ENCODE measurements at places on chromosomes 7 and 10.

- no peak for DNase-seq
These were observed 26.5 kb downstream of the ACSM6 start for GRCh38 chr10:95220539-95220938.

GRCh38 chr10:118256825-118257570 is 85.1 kb downstream of the FAM204A start:
- DNase-seq, result no peak

GRCh38 chr10:96585736-96586418 is 935 bp downstream of the TM9SF3 start:
- DNase-seq, result peak; percentile 18

DNA sequence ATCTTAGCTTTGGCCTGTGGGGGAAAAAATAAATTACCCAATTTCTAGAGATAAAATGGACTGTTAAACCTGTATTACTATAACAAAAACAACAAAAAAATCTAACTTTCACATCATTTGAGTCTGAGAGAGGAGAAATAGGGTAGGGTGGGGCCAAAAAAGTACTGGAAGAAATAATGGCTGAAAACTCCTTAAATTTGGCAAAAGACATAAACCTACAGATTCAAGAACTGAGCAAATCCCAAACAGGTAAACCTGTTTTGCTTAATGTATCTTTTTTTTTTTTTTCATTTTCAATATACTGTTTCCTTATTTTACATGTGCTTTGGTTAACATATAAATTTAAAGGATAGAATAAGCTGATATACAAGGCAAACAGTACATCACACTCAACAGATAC is 27.1 kb downstream of the SYPL1 start:
- DNase-seq, result no peak

DNA sequence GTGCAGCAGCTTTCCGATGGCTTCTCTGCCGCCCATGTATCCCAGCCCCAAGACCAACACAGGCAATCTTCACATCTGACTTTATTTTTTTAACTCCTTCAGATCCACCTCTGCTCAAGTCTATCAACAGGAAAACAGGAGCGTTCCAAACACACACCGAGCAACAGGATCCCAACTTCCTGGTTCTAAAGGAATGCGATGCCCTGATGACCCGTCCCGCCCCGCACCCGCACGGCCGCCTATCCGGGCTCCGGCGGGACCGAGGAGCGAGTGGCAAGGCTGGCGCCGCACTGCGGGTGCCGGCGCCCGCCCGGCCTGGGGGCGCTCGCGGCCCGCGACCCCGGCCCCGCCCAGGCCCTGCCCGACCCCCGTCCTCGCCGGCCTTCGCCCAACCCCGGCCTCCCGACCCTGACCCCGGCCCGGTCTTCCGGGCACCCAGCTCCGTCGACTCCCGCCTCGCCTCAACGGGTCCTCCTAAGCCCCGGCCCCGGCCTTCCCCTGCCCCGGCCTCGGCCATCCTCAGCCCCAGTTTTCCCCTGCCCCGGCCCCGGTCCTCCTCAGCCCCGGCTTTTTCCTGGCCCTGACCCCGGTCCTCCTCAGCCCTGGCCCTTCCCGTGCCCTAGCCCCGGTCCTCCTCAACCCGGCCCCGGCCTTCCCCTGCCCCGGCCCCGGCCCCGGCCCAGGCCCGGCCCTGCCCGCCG is 730 bp downstream of the LARP4B start:
- DNase-seq, result peak; percentile 82

GRCh38 chr10:52030051-52030790 is 283.9 kb upstream of the DKK1 start:
- DNase-seq, result peak; percentile 35

DNA sequence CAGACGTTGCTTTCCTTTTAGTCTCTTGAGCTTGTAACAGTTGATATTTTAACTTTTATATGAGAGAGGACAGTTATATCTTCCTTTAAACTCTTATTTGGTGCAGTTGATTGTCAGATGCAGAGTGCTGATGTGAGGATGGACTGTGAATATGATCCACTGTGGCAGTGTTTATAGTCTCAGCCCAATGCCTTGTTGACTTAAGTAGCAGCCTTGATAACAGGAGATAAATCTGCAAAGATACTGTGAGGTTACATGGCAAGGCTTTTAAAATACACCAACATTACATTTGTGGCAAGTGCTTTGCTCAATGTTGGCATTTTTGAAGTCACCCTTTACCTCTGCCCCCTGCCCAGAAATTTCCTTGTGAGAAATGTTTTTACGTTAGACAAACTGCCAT is 206.7 kb downstream of the AUTS2 start:
- DNase-seq, result no peak

DNA sequence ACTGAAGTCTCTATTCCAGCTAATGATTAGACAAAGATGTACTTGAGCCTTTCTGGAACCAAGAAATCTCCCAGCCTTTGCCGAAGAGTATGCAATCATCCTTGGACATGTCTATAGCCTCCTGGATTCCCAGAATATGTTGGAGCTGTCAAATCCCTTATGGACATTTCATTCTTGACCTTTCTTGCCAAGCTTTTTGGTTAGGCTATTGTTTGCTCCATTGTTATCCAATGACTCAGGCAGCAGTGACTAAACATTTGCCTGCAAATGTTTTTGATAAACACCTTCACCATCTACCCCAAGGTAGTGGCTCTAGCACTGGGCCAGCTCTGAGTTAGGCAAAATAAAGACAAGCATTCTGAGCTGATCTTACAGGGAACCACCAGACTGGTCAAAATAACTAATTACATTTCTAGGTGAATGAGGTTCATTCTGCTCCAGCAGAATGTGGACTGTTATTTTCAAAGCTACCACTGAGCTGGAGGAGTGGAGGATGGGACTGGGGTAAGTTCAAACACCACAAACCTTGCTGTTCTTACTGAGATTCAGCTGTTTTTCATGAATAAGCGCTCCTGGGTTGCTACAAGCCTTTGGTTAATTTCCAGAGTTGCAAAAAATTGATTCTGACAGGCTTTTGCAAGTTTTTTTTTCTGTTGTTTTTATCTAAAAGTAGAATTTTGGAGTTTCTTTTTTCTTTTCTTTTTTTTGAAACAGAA is 81.0 kb downstream of the TMEM270 start:
- no peak for DNase-seq

GRCh38 chr10:31739711-31740110 is 188.9 kb downstream of the ARHGAP12 start:
- DNase-seq, result no peak

DNA sequence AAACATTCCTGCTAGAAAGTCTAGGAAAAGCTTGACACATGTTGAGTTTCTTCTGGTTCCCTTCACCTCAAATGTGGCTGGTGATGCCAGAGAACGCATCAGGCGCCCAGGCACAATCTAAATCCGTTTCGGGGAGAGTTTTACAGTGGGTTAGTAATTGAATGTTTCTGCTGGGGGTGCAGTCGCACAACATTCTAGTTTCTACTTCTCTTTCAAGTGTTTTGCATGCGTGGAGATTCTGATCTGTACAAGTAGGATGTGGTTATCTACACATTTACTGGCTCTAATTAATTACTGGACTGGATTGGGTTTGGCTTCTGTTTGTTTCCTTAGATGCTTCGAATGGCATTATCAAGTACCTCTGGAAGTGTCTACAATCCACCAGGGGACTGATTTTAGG is 173.8 kb downstream of the TMEM26 start:
- DNase-seq, result no peak

DNA sequence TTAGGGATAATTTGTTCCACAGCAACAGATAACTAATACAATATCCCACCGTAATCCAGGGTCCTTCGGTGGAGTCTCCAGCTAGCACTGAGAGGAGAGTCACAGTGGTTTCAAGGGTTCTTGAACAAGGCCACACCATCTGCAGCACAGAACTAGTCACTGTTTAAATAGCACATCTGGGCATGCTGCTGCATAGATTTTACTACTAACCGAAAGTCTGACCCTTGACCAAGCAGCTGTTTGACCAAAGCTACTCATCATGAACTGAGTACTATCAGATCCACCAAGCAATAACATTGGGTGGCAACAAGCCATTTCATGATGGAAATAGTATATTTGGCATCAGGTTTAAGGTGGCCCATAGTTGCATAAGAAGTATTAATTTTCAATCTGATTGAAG is 53.2 kb downstream of the ANKMY2 start:
- no peak for DNase-seq

DNA sequence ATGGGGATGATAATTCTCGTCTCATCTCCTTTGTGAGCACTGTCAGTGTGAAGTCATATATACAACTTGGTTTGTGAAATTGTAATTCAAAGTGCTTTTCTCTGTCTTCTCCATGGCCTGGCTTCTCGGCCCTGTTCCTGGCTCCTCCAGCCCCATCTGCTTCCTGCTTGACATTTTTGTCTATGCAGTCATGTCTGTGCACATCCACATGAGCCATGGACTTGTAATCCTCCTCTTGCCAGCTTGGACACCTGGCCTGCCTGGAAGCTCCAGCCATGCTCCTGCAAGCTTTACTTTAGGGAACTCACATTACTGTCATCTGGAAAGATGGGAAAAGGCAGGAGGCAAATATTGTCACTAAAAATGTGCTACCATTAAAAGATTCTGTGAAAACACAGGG is 576.0 kb upstream of the DPP6 start:
- no peak for DNase-seq

DNA sequence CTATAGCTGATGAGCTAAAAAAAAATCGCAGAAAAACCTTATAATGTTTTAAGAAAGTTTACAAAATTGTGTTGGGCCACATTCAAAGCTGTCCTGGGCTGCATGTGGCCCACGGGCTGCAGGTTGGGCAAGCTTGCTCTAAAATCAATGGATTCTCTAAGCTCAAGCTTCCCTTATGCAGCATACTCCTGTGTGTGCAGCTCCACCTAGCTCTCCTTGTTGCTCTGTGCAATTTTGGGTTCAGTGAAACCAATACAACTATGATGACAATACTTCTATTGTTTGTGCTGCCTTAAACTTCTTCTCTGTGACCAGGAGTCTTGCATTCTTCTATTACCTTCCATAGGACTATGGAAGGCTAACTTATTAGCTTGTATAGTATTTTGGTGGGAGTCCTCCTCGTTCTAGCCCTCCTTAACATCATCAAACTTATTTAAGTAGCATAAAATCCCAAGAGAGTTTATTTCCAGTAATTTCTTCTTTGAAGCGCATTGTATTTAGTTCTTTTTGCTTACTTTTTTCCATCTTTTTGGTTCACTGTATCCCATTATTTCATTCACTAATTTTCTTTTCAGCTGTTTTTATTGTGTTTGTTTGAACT is 170.9 kb upstream of the SMIM30 start:
- DNase-seq, result peak; percentile 57

GRCh38 chr7:18345641-18346234 is 149.8 kb upstream of the HDAC9 start:
- DNase-seq, result peak; percentile 88

DNA sequence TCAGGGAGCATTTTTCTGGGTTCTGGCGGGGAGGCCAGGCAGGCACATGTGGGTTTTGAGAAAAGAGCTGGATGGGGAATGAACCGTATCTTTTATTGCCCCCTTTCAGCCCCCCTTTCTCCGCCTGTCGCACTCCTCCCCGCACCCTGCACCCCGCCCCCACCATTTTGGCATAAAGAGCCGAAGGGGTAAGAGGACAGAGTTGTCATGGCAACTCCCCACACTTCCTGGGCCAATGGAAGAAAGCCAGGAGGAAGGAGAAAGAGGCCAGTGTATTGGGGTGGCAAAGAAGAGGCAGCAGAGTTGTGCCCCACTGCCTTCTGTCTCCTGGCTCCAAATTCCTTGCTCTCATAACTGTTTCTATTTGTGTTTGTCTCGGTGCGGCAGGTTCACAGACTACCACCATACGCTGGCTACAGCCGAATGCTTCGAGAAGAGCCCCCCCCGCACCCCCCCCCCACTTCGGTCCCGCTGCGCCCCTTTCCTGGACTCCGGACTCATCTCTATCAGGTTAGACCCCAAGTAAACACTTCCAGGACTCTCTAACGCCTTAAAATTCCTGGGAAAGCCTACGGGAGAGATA is 3.4 kb downstream of the KCNIP2 start:
- DNase-seq, result peak; percentile 84

- DNase-seq, result no peak
These were observed 222.1 kb downstream of the WDR37 start for GRCh38 chr10:1278306-1278705.

DNA sequence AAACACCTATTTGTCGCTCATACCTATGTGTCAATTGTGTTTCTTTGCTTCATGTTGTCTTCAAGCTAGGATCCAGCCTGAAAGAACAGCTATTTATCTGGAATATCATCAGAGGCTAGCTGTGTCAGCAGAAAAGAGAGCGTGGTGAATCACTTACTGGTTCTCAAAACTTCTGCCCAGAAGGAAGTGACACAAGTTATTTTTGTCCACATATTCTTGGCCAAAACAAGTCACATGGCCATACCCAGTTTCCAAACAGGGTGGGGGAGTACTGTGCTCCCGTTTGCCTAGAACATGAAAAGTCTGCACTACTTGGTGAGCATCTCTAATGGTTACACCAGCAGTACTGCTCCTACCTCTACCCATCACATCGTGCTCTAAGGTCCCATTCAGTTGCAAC is 160.9 kb upstream of the CSTF2T start:
- DNase-seq, result no peak

DNA sequence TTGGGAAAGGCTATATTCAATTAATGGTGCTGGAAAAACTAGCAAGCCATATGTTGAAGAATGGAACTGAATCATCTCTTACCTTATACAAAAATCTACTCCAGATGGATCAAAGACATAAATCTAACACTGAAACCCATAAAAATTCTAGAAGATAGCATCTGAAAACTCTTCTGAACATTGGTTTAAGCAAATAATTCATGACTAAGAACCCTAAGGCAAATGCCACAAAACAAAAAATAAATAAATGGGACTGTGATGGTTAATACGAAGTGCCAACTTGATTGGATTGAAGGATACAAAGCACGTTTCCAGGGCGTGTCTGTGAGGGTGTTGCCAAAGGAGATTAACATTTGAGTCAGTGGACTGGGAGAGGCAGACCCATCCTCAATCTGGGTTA is 1130.0 kb downstream of the DNAJB9 start:
- DNase-seq, result no peak

DNA sequence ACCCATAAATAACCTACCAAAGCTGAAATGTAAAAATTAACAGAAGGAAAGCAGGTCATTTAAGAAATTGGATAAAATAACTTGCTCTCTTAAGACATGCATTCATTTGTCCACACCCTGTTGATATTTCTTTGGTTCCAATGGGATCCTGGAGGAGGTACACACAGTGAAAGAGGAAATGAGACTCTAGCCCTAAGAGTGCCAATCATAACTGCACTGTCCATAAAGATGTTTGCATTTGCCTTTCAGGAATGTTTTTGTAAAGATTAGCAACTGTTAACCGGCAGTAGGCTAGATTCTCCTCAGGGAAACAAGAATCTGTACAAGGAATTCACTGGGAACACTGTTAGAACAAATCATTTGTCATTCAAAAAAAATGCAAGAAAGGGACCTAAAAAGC is 61.0 kb downstream of the MEOX2 start:
- DNase-seq, result no peak

DNA sequence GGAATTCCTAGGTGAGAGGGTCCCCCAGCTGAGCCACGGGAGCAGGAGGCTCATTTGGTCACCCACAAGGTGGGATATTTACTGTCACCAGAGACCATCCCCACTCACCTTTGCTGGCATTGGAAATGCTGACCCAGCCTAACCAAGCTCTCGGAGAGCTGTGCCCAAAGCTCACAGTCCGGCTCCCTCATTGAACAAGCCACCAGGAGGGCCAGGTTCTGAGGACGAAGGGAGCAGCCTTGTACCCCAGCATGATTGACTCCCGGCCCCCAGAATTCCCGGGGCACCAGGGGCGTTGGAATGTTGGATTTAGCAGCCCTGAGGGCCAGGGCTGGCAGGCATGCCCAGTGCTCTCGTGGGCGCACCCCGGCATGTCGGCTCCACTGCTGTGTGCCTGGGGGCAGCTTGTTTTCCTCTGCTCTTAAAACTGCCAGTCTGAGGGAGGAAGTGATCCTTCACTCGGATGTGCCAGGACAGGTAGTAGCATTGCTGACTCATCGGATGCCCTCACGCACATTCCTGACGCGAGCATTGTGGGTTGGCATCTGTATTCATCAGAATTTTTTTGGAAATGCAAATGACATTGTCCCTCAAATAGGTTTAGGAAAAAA is 23.3 kb downstream of the CLIP2 start:
- no peak for DNase-seq

Measured in GM23338 (cell line).